ENCODE measurements at places on chromosomes 7 and 10.

DNA sequence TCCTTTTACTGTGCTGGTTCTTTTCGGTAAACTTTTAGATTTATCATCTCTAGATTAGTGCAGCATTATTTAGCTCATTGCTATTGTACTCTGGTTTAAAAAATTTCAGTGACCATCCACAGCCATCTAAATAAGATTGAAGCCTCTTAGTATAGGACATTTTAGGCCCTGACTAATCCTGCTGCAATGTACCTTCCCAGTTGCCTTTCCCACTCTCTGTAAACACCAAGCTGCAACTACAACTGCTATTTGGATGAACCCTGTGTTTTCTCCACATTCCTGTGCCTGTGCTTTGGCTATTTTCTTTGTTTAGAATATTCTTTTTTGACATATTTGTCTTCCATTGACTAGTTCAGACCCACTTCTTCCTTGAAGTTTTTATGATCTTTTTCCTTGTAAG is 314.6 kb downstream of the AUTS2 start:
- DNase-seq: no peak

- no peak for DNase-seq
These were observed 54.7 kb upstream of the BICC1 start for GRCh38 chr10:58457761-58458616.

- DNase-seq: no peak
These were observed 18.3 kb downstream of the DGKI start for GRCh38 chr7:137828456-137828855.

- DNase-seq: no peak
These were observed 165.5 kb downstream of the SND1 start for GRCh38 chr7:127817466-127817865.

DNA sequence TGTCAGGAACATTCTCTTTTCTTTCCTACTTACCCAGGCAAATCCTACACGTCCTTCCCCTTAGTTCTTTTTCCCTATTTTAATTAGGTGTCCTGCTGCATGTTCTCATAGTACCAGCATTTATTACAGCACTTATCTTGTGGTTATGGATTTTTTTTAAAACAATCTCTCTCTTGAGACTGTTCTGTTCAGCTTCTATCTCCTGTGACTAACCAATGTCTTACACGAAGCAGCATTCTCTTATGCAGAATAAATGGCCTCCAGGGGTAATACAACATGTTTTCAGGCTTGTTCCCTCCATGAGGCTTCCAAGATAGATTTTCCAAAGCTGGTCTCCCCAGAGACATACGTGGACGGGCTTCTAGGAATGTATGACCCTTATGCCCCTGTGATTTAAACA is 1096.1 kb upstream of the CELF2 start:
- no peak for DNase-seq

DNA sequence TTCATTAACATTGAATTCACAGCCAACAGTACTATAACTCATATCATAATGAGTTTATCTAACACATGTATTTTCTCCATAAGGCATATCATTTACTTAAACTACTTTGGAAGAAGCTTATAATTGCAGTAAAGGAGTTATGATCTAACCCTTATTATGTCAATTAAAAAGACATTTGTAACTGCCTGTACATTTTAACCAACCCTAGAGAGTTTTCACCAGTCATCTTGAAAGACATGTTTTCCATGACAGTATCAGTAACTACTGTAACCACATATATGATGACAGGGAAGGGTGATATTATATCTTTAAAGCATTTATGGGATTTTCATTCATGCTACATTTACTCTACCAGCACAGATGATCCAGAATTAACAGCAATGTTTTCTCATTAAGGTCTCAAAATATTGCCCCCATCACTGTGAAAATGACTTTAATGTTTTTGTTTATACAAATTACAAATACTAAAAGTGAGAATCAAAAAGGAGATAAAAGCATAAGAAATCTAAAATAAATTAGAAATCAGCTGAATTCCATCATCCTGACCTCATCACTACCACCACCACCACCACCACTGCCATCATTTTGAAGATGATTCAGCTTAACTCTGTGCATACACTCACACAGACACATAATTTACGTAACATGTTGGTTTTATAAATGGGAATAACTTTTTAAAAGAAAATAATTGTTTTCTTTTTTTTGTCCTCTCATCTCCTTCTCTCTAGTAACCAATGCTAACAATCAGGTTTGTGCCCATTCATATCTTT is 53.6 kb downstream of the MKLN1 start:
- no peak for DNase-seq

Data from NCI-H345 (cell line).